ENCODE measurements at places on chromosomes 12 and 14.
A peak's percentile ranks its signal among the peaks of the same experiment; 100 is the strongest.

DNA sequence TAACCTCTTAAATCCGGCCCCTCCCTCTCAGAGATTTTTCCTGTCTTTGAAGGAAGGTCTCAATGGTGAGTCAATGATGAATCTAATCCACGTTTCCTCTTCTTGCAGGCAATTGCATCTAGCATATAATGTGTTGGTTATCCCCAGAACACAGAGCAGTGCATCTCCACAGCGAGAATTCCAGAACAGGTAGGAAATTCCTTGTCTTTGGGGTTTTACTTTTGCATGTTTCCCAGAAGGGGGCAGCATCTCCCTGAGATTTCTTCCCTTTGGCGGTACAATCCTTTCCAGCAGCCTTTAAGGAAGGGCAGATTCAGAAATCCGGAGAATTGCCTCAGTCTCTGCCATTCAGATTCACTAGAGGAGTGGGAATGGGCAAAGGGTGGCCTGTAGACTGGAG, 128.0 kb downstream of the KCNA5 start:
- no peak for DNase-seq

DNA sequence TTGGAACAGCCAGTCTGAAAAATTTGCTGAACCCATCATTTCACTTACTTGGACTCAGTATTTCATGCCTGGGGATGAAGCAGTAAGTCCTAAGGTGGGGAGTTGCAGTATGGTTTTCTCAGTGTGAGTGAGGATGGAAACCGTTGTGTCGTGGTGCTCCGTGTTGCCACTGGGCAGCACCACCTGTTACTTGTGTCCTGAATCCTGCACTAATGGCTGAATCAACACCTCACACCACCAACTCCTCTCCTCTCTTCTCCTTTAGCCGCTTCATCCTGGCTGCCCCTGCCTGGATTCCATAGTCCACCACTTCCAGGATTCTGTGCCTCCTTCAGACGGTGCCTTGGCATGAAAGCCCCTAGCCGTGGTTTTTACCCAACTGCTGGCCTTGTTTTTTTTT, 3.0 kb upstream of the EP400 start:
- DNase-seq = no peak

GRCh38 chr12:46390304-46390703, 17.7 kb upstream of the SLC38A2 start:
- no peak for DNase-seq

- no peak for DNase-seq
Observed at GRCh38 chr12:82942991-82943401, 256.3 kb downstream of the TMTC2 start.

DNA sequence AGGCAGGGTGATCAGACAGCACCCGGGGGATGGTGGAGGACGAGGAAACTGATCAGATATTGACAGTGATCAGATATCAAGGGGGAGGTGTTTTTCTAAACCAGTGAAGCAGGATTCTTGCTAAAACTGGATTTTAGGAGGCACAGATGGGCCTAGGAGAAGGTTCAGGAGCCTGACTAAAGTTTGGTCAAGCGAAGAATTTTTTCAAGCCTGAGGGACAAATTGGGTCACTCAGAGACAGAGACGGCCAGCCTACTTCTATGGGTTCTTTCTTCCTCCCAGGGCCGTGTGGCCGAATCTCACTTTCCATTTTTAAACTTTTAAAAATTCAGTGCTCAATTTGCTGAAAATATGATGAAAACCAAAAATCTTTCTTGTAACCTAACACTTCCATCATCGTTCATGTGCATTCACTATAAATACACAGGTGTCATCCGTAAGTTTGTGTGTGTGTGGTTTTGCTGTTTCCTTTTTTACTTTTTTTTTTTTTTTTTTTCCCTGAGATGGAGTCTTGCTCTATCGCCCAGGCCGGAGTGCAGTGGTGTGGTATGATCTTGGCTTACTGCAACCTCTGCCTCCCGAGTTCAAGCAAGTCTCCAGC, 68.5 kb downstream of the RIN3 start:
- no peak for DNase-seq

DNA sequence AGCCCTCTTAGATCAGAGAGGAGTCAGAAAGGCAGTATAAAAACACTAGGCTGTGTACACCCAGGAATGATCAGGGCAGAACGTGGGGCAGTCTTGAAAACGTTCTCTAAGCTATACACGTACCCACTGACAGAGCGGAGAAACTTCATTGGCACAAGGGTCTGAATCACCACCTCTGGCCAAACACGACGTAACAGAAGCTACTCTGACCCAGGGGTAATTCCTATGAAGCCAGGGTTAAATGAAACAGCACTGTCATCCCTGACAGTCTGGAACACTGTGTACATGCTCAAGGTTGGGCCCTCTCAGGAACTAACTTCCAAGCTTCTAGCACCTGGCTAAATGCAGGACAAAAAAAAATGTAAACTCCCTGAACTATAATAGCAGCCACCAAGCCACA, 38.4 kb downstream of the PARP11 start:
- DNase-seq = no peak

GRCh38 chr14:90649083-90649482, 167.1 kb downstream of the TTC7B start:
- DNase-seq = no peak

DNA sequence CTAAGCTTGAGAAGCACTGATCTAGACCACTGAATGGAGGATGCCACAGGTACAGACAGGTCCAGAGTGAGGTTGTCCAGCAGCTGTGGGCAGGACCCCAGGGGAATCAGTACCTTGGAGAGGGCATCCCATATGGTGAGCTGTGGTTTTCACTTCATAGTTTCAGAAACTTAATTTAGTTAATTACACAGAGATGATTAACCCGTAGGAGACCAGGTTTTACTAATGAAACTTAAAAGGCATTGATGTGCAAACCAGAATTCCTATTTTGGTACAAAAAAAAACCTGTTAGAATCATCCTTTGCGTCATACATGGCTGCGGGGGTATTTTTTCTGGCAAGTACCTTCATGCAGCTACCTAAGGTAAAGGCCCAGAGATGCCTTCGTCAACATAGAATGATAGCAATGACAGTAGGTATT, 159.3 kb downstream of the DACT1 start:
- no peak for DNase-seq

DNA sequence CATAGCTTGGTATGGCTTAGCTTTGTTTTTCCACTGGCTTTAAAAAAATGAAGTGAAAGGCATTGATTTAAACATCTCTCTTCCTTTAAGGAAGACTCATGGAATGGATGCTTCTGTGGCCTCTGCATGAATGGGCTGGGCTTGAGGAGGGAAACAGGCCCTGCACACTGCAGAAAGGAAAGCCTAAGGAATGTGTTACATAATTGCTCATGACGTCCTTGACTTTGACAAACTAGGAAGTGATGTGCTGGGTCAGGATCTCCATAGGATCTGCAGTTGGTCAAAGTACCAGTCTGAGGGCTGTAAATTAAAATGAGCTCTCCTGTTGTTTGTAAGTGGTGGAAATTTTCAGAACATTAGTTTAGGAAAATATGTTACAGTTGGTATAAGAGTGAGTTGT, 12.7 kb downstream of the SAMD4A start:
- DNase-seq = no peak

DNA sequence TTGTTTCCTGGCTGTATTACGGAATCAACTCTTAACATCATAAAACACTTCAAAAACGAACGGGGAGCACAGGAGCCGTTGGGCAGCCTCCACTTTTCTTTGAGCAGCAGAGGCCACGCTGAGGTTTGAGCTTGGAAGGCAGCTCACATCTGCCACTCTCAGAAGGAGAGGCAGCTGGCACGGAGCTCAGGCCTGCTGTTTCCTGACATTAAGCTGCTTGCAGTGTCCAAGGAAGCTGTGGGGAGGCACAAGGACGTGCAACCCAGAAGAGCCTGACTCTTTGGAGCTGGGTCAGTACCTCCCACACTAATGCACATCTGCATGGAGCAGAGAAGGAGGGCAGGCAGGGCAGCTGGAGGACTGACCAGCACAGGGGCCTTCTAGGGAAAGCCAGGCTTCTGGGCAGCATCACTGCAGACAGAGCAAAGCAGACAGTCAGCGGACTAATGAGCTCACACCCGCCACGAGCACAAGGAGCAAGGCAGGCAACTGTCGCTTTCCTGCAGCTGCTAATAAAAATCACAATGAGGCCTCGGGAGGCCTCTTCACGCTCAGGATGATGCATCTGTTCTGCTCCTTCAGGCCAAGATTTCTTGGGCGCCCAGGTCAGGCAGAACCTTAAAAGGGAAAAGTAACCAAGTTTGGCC, 211.1 kb downstream of the GLT1D1 start:
- no peak for DNase-seq

DNA sequence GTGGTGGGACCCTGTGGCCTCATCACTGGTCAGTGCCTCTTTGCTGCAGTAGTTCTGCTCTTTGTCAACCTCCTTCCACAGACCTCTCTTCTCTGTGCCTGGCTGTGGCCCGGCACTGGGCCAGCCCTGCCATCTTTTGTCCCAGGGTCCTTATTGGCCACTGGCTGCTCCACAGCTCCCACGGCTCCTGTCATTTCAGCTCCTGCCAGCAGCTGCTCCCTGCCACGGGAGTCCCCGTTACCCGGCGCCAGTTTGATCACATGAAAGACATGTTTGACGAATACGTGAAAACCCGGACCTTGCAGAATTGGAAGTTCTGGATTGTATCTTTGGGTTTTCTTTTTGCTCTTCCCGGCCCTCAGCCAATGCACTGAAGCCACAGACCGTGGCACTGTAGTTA, 35.4 kb downstream of the IL31 start:
- no peak for DNase-seq

- peak; percentile 98 for DNase-seq
Observed at GRCh38 chr12:53379389-53380103, 430 bp upstream of the SP1 start.

DNA sequence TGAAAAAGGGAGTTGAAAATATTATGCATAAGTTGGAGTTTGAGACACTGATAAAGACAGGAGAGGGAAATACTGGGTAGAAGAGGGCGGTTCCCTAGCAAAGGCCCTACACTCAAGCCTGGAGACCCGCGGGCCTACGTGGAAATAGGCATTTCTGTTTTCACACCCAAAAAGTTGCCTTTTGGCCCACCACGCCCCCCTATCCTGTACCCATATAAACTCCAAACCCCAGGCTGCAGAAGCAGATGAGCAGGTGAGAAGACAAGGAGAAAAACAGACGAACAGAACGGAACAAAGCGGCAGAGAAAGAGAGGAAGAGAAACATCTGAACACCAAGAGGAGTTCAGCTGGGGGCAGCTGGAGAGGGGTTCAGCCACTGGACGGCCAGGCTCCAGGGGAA, 177.9 kb downstream of the GALC start:
- no peak for DNase-seq

DNA sequence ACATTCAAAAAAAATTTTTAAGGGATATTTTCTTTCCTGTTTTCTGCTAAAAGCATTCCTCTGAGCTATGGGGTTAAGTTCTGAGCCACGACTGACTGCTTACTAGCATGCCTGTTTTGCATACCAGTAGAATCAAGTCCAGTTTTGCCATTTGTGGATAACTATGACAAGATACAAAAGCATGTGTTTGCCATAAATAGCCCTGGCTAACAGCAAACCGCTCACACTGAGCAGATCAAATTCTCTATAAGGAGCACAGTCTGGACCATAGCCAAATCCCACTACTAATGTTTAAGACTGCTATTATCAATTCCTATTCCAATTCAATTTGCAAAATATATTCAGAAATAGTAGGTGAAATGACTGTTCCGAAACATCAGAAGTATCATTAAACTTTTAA, 3.2 kb downstream of the CFL2 start:
- DNase-seq = no peak

GRCh38 chr14:95522556-95522955, 6.1 kb upstream of the SYNE3 start:
- DNase-seq = no peak

GRCh38 chr14:104205781-104206180, 67.4 kb downstream of the KIF26A start:
- DNase-seq = no peak

DNA sequence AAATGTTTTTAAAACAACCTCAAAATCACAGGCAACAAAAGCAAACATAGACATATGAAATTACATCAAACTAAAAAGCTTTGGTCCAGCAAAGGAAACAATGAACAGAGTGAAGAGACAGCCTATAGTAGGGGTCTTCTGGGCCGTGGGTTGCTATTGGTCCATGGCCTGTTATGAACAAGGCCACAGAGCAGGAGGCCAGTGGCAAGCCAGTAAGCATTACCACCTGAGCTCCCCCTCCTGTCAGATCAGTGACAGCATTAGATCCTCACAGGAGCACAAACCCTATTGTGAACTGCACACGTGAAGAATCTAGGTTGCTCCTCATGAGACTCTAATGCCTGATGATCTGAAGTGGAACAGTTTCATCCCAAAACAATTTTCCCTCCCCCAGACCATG, 174.0 kb downstream of the DIO2 start:
- no peak for DNase-seq

- DNase-seq = no peak
Observed at GRCh38 chr14:32635061-32635719, 303.5 kb upstream of the NPAS3 start.

DNA sequence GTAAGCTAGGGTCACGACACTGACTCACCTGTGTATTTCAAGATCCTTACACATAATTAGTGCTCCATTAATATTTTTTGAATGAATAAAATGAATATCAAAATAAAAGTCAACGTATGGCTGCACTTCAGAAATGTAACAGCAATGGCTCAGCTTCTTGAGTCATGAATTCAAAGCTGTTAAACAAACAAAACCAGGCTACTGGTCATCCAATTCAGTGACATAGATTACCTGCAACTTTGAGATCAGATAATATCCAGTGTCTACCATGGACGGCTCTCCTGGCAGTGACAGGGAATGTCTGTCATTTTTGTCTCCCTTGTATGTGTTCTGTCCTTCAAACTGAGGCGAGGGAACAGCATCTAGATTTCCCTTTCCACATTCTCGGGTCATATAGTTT, 225.6 kb downstream of the EFCAB11 start:
- no peak for DNase-seq

DNA sequence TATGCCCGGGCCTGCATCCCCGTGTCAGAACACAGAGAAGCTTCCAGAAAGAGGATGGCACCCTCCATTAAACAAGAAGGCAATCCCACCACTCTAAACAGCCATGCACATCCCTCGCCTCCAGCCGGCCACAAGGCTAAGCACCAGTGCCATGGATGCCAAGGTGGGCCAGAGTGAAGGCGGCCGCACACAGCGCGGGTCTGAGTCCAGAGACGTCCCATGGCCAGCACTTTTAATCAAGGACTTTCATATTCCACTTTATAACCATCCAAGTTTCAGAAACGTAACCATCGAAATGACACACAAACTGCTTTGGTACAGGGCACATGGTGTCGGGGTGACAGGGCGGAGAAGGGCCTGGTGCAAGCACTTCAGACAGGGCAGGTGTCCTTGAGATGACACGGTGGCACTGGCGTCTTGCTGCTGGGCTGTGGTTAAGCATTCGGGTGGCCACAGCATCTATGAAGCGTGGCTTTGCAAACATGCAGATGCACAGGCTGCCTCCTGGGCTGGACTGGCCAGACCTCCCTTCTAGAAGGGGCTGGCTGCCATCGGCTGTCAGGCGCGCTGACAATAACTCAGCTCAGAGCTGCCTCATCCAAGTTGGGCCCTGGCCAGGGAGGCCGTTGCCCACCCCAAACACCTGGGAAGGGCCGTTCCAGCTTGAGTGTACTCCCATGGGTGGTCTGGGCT, 117.2 kb downstream of the RFLNA start:
- DNase-seq = no peak

Measured in stimulated activated CD8-positive, alpha-beta memory T cell treated with anti-CD3 and anti-CD28 coated beads, Interleukin-4, amount 100 ng/mL, for 4 hours (primary cell).